ENCODE measurements at places on chromosomes 5 and 9.

GRCh38 chr5:83538786-83539462, 67.4 kb downstream of the VCAN start:
- DNase-seq: no peak

- DNase-seq: no peak
Observed at GRCh38 chr5:168592014-168592368, 12.8 kb upstream of the PANK3 start.

DNA sequence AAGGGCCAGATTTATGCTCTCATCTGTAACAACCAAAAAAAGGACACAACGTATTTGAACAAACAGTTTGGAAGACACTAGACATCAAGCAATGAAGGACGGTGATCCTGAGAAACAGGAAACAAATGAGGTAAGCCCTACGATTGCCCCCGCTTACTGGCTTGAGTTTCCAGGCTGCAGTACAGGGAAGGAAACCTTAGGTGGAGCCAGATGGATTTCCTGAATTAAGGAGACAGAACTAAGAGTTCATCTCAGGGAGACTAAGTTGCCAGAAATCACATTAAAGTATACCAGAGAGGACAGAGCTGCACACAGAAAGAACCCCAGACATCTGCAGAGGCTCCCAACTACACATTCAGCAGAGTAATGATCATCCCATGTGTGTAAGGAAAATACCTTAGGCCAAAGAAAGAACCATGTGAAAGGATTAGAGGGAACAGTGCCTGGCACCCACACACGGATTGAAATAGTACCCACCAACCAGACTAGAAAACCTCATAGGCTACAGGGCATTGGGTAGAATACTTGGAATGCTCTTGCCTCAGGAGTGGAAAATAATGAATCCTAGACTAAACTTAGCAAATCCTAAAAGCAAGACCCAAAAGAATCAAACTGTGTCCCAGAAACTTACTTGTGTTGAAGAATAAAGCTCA, 99.3 kb upstream of the NIPBL start:
- DNase-seq: no peak

DNA sequence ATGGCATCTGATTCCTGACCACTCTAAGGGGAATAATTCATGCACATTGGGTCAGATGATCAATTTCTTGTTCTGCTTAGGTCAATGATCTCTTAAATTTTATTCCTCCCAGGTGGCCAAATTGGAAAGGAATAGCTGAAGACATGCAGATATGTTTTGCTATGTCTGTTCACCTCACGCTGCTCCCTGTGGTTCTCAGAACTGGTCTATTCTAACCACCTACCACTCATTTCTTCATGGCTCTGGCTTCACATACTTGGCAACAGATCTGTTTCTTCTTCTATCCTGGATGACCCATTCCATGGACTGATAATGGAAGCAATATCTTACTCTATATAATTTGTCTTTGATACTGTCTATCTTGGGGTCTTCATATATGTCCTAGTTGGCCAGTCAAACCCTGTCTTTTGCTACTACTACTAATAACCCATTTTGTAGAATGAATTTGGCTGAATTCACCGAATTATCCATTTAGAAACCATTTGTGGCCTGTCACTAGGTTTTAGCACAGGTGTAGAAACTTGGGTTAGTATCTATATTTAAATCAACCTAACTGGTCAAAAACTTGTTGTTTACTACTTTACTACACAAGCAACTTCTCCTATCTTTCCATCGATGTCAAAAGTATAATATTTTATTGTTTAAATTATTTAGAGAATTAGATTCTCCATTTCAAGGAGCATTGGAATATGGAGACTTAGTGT, 650.9 kb downstream of the TLE4 start:
- DNase-seq: no peak

- no peak for DNase-seq
Observed at GRCh38 chr5:124253203-124253810, 493.1 kb downstream of the ZNF608 start.

DNA sequence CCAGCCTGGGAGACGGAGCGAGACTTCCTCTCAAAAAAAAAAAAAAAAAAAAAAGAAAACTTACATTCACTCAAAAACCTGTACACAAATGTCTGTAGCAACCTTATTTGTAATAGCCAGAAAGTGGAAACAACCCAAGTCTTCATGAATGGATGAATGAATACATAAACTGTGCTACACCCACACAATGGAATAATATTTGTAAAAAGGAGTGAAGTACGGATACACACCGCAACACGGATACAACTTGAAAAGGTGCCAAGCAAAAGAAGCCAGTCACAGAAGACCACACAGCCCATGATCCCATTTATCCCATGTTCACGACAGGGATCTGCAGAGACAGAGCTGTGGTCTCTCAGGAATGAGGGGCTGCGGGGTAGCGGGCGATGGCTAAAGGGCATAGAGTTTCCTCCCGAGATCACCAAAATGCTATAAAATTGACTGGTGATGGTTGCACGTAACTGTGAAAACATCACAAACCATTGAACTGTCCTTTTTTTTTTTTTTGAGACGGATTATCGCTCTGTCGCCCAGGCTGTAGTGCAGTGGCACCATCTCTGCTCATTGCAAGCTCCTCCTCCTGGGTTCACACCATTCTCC, 76.2 kb upstream of the COL5A1 start:
- no peak for DNase-seq

DNA sequence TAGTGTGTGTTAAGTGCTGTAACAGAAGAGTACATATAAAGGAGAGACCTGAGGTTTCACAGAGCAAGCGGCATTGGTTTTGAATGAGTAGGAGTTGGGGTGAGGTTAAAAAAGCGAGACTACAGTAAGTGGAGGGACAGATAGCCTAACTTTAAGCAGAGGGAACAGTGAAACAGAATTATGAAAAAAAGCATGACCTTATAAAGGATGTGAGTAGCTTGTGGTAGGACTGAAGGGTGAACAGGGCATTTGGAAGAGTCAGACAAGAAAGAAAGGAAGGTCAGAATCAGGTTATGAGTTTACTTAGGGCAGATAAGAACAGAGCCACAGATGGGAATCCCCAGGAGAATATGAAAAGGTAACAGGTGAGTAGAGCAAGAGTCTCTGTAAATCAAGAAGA, 22.5 kb downstream of the MSANTD3 start:
- no peak for DNase-seq

DNA sequence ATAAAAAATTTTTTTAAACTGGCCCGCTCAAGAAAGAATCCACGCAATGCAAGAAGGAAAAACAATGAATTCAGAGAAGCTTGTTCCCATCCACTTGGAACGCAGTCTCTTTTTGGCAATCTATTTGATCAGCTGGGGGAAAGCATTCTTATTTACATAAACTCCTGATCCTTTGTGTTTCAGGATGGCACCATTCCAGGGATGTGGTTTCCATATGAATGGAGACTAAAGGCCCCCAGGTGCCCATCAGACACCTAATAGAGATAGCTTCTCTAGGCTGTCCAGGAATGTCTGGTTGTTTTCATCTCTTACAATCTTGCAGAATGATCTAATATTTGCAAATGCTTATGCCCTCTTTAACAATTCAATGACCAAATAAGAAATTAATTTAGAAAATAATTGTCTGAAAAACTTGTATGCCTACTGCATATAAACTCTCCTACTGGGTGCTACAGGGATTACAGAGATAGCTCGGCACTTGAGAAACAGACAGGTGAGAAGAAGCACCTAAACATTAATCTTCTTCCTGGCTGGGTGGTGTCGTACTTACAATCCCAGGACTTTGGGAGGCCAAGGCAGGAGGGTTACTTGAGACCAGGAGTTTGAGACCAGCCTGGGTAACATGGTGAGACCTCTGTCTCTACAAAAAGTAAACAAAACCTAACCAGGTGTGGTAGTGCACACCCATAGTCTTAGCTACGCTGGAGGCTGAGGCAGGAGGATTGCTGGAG, 3.0 kb upstream of the RASGRF2 start:
- no peak for DNase-seq

DNA sequence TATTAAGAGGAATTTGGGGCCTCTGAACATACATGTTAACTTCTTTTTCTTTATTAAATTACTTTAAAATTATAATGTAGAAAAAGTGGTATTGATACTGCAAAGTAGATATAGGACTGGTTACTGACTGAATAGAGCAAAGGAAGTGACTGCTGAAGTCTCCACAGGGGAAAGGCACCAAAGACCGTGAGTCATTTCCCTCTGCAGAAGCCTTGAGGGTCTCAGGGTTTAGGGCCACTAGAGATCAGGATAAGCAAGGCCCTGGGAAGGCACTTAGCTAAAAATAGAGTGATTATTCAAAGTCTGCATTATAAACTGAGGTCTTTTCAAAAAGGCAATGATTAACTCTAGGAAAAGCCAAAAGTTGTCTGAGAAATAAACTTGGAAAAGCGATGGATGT, 44.7 kb upstream of the ITGA1 start:
- DNase-seq: no peak

- no peak for DNase-seq
Observed at GRCh38 chr5:167525004-167525403, 766.4 kb upstream of the WWC1 start.

DNA sequence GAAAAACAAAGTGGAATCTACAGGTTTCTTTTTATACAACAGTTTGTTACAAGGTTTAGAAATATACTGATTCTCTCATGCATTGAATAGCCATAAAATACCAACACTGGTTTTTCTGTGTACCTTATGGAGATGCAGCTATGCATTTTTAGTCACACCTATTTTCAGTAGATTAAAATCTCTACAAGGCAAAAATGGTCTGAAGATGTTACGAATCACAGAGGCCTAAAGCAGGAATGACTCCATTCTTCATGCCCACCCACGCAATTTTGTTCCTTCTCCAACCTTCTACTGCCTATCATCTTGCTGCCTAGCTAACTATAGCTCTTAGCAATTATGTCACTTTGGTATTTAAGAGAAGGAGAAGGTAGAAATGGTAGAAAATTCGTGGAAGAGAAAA, 9.9 kb downstream of the PLK2 start:
- no peak for DNase-seq

- DNase-seq: no peak
Observed at GRCh38 chr9:97445119-97445701, 33.3 kb downstream of the TDRD7 start.

- peak; percentile 53 for DNase-seq
Observed at GRCh38 chr9:136787690-136788400, 3.3 kb upstream of the TMEM141 start.

DNA sequence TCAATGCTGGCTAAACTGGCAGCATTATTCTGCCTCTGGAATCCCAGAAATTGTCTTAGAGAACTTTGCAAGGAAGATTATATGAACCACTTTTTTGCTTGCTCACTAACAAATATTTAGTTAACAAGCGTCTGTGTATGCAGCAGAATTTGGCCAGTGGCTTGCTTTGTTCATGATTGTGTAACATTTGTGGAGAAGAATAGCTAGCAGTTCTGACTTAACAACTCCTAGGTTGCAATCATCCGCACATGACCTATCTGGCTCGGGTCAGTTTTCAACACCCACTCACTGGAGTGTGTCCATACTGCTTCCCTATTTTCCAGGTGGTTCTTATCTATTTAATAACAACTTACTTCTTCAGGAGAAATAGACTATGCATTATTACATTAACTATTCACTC, 98.5 kb downstream of the SNX18 start:
- no peak for DNase-seq

- no peak for DNase-seq
Observed at GRCh38 chr5:180817893-180818674, 15.5 kb upstream of the MGAT1 start.

DNA sequence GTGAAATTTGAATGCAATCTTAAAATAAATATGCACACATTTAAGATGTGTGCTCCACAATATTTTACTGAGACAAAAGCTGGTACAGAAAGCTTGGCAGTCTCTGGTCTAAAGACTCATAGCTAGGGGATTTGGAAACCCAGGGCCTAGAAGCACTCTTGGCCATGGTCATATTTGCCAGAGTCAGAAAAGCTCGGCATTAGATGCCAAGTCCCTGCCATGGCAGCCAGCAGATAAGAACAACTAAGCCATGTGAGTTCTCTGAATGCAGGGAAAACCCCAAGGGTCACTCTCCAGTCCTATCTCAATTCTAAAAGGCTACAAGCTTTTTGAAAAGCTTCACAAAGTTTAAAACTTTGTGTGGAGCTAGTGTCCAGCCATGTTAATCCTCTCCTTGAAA, 119.5 kb downstream of the FAM114A2 start:
- no peak for DNase-seq

- DNase-seq: no peak
Observed at GRCh38 chr9:76444322-76444929, 14.6 kb upstream of the GCNT1 start.

DNA sequence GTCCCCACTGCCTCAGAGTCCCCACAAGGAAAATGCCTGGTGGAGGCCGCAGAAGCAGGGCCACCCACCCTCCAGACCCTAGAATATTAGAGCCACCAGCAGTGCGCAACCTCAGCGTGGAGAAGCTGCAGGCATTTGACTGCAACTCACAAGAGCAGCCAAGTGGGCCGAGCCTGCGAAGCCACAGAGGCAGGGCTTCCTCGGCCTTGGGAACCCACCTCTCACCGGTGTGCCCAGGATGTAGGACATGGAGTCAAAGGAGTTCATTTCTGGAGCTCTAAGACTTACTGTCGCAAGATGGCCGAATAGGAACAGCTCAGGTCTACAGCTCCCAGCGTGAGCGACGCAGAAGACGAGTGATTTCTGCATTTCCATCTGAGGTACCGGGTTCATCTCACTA, 397.9 kb upstream of the PIK3R1 start:
- DNase-seq: no peak

- DNase-seq: no peak
Observed at GRCh38 chr5:1162751-1163150, 38.6 kb upstream of the SLC6A19 start.

GRCh38 chr5:11903614-11904264, 507 bp downstream of the CTNND2 start:
- no peak for DNase-seq

GRCh38 chr9:76729980-76730737, 34.1 kb upstream of the PCA3 start:
- DNase-seq: no peak

DNA sequence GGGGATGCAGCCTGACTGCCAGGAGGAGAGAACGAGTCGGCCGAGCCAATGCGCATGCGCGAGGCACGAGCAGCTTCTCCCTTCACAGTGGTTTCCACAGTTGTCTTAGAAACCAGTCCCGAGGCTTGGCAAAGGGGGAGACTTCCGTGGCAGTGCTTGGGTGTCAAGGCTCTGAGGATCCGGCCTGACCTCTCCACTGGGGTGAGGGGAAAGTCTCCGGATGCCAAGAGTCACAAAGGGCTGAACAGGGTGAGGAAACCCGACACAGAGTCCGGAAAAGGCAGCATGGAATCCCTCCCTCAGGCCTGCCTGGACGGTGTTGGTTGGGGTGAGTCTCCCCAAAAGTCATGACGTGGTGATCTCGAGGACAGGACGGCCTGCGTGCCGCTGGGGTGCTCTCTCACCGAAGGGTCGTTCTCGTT, 475.5 kb downstream of the SPATA31A7 start:
- no peak for DNase-seq

All from activated CD4-positive, CD25-positive, alpha-beta regulatory T cell (primary cell).